ENCODE measurements at places on chromosomes 2 and 18. TPM values are rescaled to one million over a fixed set of nuclear protein-coding genes. Genes with fewer than 3 reads are reported as not detected.

The ZBTB7C gene
- total RNA-seq: 0.05 TPM

The BIN1 gene
- 58.2 TPM for total RNA-seq

The TEX44 gene
- total RNA-seq: not detected

The OSBPL6 gene
- 1.9 TPM for total RNA-seq

DNA sequence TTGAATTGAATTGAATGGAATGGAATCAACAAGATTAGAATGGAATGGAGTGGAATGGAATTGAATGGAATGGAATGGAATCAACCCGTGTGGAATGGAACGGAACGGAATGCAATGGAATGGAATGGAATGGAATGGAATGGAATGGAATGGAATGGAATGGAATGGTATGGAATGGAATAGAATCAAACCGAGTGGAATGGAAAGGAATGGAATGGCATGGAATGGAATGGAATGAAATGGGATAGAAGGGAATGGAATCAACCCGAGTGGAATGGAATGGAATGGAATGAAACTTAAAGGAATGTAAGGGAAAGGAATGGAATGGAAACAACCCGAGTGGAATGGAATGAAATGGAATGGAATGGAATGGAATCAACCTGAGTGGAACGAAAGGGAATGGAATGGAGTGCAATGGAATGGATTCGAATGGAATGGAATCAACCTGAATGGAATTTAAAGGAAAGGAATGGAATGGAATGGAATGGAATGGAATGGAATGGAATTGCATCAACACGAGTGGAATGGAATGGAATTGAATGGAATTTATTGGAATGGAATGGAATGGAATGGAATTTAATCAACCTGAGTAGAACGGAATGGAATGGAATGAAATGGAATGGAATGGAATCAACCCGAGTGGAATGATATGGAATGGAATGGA is 1146.6 kb downstream of the RPIA start:
- H3K4me3 ChIP-seq: no peak overlapping the region
- DNase-seq: no peak
- H3K36me3 ChIP-seq: peaks cover 17% of the 10 kb centered on the region
- no peak overlapping the region for H3K27ac ChIP-seq
- H3K4me1 ChIP-seq: no peaks in the 10 kb centered on the region

DNA sequence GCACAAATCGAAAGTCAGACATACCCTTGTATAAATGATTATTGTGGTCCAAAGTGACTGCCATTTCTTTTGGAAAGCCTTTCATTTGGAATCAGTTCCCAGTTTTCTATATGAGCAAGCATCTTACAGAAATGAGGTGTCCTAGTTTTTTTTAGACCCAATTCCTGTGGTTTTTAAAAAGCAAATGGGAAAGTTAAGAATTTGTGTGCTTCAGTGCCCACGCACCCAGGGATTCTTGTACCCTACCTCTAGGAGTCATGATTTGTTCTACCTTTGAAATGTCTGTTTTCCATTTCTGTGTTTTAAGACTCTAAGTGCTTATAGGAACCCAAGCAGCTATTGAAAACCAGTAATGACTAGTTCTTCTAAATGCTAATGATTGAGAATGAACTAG is 218.1 kb downstream of the CAMKMT start:
- peaks cover 32% of the 10 kb centered on the region for H3K4me1 ChIP-seq
- no peaks in the 10 kb centered on the region for H3K27me3 ChIP-seq
- no peak overlapping the region for H3K4me3 ChIP-seq
- no peak for DNase-seq
- H3K36me3 ChIP-seq: no peaks in the 10 kb centered on the region
- H3K27ac ChIP-seq: no peak overlapping the region

DNA sequence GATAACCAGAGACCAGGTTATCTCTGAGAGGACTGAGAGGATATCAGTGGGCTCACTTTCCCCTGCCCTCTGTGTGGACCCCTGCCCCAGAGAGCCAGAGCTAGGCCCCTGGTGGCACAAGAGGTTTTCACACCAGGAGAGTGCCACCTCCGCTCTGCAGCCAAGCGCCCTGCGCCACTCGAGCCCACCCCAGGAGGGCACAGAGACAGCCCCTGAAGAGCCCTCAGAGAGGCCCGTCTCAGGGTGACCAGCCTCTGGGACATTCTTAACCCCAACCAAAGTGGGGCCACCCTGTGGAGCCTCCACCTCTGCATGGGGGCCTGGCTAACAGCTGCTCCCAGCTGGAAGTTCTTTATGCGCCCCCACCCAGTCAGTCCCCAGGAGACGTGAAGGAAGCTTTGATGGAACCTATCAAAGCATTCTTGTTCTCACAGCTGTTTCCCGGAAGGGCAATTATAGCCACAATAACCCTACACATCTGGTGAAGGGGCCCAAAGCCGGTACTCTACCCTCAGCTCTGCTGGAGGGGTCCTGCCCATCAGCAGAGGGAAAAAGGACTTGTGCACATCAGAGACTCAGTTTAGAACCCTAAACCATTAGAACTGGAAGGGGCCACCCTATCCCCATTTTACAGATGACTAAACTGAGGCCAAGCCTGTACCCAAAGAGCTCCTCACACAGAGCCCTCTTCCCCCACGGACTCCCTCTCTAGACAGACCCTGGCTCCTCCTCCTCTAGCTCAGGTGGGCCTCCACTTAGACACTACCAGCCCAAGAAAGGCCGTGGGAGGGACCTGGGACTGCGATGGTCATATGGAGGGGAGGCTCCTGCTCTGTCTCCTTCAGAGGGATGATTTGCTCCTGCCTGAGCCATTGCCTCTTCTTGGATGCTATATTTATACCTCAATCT is 101.1 kb downstream of the ZFP36L2 start:
- no peaks in the 10 kb centered on the region for H3K27me3 ChIP-seq
- DNase-seq: no peak
- H3K27ac ChIP-seq: no peak overlapping the region
- no peak overlapping the region for H3K4me3 ChIP-seq
- peaks cover 31% of the 10 kb centered on the region for H3K4me1 ChIP-seq

DNA sequence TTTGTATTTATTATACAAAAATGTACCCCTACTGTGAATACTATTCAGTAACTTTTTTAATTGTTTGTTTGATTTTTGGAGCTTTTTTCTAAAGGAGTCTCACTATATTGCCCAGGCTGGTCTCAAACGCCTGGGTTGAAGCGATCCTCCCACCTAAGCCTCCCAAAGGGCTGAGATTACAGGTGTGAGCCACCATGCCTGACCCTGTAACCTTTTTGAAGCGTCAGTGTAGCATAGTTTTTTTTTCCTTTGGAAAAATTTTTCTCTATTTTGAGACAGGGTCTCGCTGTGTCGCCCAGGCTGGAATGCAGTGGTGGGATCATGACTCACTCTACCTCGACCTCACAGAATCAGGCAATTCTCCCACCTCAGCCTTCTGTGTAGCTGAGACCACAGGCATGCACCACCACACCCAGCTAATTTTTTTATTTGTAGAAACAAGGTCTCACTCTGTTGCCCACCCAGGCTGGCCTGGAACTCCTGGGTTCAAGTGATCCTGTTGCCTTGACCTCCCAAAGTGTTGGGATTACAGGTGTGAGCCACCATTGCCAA is 2.0 kb downstream of the GMCL1 start:
- no peak for DNase-seq
- peaks cover 19% of the 10 kb centered on the region for H3K36me3 ChIP-seq
- H3K4me1 ChIP-seq: peaks cover 58% of the 10 kb centered on the region
- no peak overlapping the region for H3K27ac ChIP-seq

GRCh38 chr2:156430980-156431358 is 5.2 kb upstream of the GPD2 start:
- H3K27me3 ChIP-seq: no peaks in the 10 kb centered on the region
- H3K27ac ChIP-seq: peak overlapping the region; percentile 42
- H3K36me3 ChIP-seq: no peaks in the 10 kb centered on the region
- H3K4me3 ChIP-seq: no peak overlapping the region
- H3K4me1 ChIP-seq: peaks cover 14% of the 10 kb centered on the region
- DNase-seq: no peak

GRCh38 chr2:64908406-64908805 is 80.8 kb upstream of the SLC1A4 start:
- peaks cover 3% of the 10 kb centered on the region for H3K27me3 ChIP-seq
- H3K4me1 ChIP-seq: peaks cover 14% of the 10 kb centered on the region
- H3K27ac ChIP-seq: no peak overlapping the region
- H3K36me3 ChIP-seq: no peaks in the 10 kb centered on the region
- H3K4me3 ChIP-seq: no peak overlapping the region

GRCh38 chr2:81658227-81658626 is 1353.7 kb upstream of the LRRTM1 start:
- no peak overlapping the region for H3K4me3 ChIP-seq
- H3K27ac ChIP-seq: no peak overlapping the region
- H3K4me1 ChIP-seq: no peaks in the 10 kb centered on the region
- no peaks in the 10 kb centered on the region for H3K36me3 ChIP-seq

DNA sequence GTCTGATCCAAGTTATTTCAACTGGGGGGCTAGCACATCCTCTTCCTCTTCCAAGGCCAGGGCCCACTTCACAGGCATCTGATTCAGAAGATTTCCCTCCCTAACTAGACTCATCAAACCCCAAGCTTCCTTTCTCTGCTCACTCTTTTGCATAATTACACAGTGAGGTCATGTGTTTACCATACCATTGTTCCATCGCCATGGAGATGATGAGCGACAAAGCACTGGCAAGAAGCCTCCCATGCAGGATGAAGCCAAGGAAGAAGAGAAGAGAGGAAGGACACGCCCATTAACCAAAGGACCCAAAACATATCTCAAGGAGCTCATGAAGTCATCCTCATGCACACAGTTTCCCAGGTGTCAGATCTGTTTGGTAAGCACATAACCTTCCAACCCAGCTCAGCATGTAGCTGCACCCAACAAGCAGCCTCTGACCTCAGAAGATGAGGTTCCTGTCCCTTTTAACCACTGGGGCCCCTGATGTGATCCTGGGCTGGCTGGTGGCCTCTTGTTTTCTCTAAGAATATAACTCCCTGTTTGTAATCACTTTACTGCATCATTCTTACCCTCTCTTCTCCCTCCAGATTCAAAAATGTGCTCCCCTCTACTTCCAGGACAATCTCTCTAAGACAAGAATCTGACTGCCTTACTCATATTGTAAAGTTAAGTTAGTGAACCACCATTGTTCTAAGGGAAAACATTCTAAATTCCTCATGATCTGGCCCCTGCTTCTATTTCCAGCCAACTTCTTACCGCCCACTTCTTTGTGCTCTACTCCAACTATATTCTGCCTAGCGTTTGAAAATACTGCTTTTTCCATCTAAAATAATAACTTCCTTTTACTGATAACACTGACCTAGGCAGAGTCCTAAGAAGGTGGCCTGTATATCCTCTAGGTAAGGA is 190.1 kb downstream of the TTC32 start:
- H3K4me1 ChIP-seq: peaks cover 4% of the 10 kb centered on the region
- H3K36me3 ChIP-seq: no peaks in the 10 kb centered on the region
- H3K27ac ChIP-seq: no peak overlapping the region
- no peak overlapping the region for H3K4me3 ChIP-seq

GRCh38 chr2:195531754-195532153 is 125.3 kb upstream of the SLC39A10 start:
- no peak for DNase-seq
- H3K27ac ChIP-seq: peak overlapping the region; percentile 98
- H3K4me1 ChIP-seq: peaks cover 58% of the 10 kb centered on the region
- H3K36me3 ChIP-seq: peaks cover 7% of the 10 kb centered on the region

- no peaks in the 10 kb centered on the region for H3K4me1 ChIP-seq
- no peak for DNase-seq
- no peaks in the 10 kb centered on the region for H3K36me3 ChIP-seq
- H3K27ac ChIP-seq: no peak overlapping the region
- no peaks in the 10 kb centered on the region for H3K27me3 ChIP-seq
Observed at GRCh38 chr2:165149439-165149838, 54.4 kb downstream of the SCN3A start.

- H3K4me1 ChIP-seq: peaks cover 80% of the 10 kb centered on the region
- no peaks in the 10 kb centered on the region for H3K36me3 ChIP-seq
- H3K4me3 ChIP-seq: peak overlapping the region; percentile 82
- peak overlapping the region; percentile 94 for H3K27ac ChIP-seq
Observed at GRCh38 chr2:160406591-160407392, 86.8 kb downstream of the RBMS1 start.

GRCh38 chr2:173191601-173192000 is 116.0 kb downstream of the MAP3K20 start:
- no peaks in the 10 kb centered on the region for H3K36me3 ChIP-seq
- no peak overlapping the region for H3K4me3 ChIP-seq
- H3K4me1 ChIP-seq: no peaks in the 10 kb centered on the region
- no peak for DNase-seq
- H3K27ac ChIP-seq: no peak overlapping the region

DNA sequence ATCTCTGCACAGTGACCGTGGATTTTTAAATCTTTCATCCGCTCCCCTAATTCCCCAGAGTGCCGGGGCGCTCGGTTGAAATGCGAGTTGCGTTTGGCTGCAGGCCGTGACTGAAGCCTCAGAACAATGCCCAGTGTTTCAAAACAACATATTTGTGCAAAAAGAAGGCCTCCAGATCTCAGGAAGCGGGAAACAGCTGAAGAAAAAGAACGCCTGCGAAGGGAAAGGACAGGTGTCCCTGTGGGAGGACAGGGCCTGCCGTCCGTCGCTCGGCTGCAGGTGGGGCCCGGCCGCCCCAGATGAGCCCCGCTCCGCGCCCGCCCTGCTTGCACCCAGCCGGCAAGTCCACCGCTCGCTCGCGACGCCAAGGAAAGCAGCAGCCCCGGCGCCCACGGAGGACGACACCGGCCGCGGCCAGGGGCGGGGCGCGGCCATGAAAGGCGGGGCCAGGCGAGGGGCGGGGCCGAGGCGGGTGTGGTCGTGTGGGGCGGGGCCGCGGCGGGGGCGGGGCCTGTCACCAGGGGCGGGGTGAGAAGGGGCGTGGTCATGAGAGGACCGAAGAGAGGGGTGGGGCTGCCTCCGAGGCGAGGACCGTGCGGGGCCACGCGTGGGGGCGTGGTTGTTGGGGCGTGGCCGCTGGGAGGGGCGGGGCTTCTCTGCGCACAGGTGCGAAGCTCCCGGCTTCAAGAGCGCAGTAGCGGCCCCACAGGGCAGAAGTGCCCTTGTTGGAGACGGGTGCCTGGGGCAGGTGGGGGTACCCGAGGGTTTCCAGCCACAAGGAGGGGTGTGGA is 17.6 kb upstream of the BOK start:
- peak; percentile 75 for DNase-seq
- no peaks in the 10 kb centered on the region for H3K36me3 ChIP-seq
- H3K4me1 ChIP-seq: peaks cover 3% of the 10 kb centered on the region
- peaks cover 22% of the 10 kb centered on the region for H3K27me3 ChIP-seq
- H3K27ac ChIP-seq: no peak overlapping the region
- H3K4me3 ChIP-seq: peak overlapping the region; percentile 26

DNA sequence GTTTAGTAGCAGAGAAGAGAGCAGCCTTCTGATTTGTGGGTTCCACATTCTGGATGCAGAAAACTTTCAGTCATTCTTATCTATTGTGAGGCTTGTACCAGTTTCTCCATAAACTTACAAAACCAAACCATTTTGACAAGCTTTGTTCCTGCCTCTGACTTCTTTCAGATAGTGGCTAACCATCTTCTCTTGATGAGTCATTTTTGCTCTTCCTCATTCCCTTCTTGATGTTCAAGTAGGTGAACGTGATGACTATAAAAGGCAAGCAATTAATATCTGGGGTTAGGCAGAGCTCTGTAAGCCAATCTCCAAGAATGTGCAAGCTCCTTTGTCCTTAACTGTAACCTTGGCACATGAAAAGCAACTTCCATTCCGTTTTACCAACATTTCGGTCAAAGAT is 2083.1 kb upstream of the PIK3C3 start:
- no peaks in the 10 kb centered on the region for H3K36me3 ChIP-seq
- H3K4me3 ChIP-seq: no peak overlapping the region
- DNase-seq: no peak

- H3K4me3 ChIP-seq: no peak overlapping the region
- no peaks in the 10 kb centered on the region for H3K36me3 ChIP-seq
- no peak overlapping the region for H3K27ac ChIP-seq
Observed at GRCh38 chr2:105954891-105955290, 210.2 kb downstream of the NCK2 start.
